HT-29 (cell line): ENCODE measurements at places on chromosomes 7 and 10. TPM values are rescaled to one million over a fixed set of nuclear protein-coding genes. Genes with fewer than 3 reads are reported as not detected.

The WEE2 gene
- total RNA-seq: 0.03 TPM in 1 of 2 replicates, not detected in the other

The TEX36 gene
- not detected in 2 replicates for total RNA-seq

The WAPL gene
- total RNA-seq: 20.8 and 23.5 TPM in 2 replicates

The ACSL5 gene
- 122 and 133 TPM in 2 replicates for total RNA-seq

The PLAU gene
- 0.15 and 0.21 TPM in 2 replicates for total RNA-seq

The TEX47 gene
- total RNA-seq: not detected in 2 replicates

The PRPS1L1 gene
- not detected in 2 replicates for total RNA-seq

DNA sequence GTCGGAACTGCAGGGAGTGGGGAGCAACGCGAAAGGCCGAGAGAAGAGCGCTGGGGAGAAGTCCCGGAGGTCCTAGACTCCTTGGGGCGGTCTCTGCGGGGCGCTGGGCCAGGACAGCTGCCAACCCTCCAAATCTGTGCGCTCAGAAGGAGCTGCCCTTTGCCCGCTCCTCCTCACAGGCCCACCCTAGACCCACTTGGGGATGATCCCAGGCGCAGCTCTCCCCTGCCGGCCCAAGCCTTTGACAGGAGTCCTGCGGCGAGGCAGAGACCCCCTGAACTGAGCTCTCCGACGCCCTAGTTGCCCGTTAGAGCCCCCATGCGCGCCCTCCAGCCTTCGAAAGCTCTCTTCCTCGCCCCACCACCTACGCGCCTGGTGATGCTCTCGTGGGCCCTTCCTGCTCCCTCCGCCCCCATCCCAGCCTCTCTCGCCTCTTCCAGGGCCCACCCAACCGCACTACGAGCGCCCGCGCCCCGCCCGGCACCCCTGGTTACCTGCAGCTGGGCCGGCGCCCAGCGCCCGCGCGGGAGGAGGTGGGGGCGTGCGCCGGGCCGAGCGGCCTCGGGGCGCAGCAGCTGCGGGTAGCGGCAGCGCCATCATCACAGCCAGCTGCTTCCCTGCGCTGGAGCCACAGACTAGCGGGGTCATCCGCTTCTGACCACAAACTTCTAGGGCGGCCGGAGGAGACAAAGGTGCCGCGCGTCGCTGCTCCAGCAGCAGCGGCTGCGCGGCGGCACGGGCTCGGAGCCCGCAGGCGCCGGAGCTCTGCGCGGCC, 353.4 kb downstream of the DNAJB6 start:
- DNase-seq: no peak

- no peak for DNase-seq
Observed at GRCh38 chr10:126909147-126909546, 3.9 kb downstream of the DOCK1 start.

DNA sequence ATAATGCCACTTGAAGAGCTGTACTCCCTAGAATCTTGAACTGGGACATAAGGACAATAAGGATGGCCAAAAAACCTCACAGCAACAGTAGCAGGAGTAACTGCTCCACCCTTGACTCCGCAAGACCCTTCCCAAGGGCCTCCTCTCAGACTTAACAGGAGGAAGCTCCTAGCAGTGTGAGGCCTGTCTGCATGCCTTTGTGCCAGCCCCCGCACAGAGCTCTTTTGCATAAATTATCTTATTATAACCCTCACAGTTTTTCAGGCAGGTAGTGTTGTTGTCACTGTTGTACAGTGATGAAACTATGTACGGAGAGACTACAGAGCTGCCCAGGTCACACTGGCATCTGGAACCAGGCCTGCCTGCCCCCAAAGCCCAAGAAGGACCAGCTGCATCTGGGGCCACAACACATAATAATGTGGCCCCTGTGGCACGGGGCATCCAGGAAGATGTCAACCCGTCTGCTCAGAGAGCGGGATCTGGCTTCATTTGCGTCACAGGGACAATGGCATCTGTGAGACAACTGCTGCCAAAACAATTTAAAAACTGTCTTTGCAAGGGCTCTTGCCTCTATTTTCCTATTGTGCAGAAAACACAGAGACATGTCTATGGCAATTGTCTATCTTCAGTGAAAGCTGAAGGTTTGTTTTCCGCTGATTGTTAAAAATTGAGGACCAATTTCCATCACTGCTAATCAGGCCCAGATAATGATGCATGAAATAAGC, 249.3 kb upstream of the GRB10 start:
- no peak for DNase-seq

DNA sequence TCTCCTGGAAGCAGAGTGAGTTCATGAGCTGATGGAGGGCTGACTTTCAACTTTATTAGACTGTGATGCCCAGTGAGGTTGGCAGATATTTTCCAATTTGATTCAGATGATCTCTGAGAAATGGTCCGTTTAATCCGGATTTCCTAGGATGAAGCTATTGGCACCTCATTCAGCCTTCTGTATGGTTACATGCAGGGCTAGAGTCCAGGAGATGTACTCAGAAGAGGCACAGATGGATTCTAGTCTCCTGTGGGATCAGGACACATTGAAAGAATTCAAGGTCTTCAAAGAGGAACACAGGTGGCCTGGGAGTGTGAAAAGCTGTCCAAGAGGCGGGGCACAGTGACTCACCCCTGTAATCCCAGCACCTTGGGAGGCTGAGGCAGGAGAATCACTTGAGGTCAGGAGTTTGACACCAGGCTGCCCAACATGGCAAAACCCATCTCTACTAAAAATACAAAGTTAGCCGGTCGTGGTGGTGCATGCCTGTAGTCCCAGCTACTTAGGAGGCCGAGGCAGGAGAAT, 23.0 kb upstream of the RHEB start:
- no peak for DNase-seq

DNA sequence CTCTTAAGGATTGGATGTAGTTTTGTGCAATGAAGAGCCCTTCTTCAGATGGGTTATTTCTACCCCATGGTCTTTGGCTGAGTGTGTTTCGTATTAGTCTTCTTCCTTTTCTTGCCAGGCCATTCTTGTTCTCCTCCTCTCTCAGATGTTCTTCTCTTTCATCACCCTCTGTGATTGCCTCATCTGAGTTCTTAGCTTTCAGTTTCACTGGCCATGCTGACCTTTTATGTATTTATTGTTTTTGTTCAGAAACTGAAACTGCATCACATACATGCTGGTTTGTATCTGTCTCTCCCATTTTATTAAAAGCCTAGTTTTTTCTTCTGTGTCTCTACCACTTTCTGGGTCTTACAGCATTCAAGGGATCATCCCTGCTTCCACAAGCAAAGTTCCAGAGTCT, 21.7 kb upstream of the PCGF5 start:
- no peak for DNase-seq

DNA sequence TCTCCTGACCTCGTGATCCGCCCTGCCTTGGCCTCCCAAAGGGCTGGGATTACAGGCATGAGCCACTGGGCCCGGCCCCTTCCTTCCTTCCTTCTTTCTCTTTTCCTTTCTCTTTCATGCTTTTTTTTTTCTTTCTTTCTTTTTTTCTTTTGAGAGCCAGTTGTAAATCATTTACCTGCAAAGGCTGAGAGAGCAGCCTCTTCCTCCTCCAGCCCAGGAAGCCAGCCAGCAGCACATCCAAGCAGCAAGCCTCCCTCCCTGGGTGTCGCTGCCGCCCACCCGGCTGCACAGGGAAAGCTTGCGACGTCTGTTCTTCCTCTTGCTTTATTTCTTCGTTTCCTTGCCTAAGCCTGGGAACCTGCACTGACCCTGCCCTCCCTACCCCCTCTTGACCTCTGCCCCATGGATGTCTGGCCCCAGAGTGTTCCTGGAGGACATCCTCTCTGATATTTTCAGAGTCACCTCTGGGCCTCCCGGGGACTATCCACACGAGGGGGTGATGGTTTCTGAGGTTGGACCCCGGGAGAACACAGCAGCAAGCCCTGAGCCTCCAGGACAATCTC, 62.8 kb upstream of the MYL10 start:
- DNase-seq: no peak

DNA sequence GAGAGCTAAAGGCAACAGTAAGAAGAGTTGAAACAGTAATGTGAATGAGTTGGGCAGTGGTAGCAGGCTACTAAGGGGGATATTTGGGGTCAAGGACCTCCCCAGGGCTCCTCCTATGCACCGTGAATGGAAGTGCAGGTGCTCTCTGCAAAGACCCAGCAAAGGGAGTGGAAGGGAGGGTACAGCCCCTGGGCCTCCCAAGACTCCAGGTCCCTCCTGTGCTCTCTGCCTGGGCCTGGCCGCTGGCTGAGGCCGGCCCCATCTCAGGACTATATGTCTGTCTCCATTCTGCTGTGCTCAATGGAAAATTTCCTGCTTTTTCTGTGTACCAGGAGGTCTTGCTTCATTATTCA, 372.1 kb upstream of the MKI67 start:
- no peak for DNase-seq

- no peak for DNase-seq
Observed at GRCh38 chr7:137342265-137342664, 1.3 kb downstream of the PTN start.

GRCh38 chr7:38330861-38331621, 57.6 kb upstream of the TARP start:
- DNase-seq: no peak

DNA sequence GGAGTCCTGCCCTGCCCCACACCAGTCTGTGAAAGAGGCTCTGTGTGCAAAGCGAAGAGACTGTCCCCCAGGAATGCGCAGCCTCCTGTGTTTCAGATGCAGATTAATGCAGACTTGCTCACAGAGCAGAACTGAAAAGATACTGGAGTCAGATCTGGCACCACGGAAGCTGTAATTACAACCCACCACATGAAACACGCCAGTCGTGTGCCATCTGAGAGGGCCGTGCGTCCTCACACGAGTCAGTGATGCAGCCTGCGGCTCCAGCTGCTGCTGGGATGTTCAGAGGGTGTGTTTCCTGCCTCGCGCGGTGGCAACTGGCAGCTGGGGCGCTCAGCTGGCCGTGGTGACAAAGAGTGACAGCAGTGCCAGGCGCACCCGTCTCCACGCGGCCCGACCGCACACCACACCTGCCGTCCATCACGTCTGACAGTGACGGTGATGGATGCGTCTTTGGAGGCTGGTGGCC, 50.0 kb downstream of the NKX6-2 start:
- DNase-seq: no peak

DNA sequence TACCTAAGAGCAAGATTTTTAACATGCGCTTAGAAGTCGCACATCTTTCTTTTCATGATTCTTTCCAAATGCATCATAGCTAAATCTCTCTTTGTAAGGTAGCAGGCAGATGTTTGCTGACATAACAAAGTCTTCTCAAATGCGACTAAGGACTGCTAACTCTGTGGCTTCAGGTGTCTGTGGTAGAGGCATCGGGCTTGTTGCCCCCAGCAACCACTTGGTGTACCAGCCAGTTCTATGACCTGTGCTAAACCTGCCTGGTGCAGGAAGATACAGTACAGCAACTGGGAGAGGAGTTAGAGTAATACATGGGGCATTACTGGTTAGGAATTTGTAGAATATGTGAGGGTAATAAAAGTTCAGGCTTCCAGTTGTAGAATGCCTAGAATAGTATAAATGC, 654.1 kb downstream of the NRG3 start:
- DNase-seq: no peak

DNA sequence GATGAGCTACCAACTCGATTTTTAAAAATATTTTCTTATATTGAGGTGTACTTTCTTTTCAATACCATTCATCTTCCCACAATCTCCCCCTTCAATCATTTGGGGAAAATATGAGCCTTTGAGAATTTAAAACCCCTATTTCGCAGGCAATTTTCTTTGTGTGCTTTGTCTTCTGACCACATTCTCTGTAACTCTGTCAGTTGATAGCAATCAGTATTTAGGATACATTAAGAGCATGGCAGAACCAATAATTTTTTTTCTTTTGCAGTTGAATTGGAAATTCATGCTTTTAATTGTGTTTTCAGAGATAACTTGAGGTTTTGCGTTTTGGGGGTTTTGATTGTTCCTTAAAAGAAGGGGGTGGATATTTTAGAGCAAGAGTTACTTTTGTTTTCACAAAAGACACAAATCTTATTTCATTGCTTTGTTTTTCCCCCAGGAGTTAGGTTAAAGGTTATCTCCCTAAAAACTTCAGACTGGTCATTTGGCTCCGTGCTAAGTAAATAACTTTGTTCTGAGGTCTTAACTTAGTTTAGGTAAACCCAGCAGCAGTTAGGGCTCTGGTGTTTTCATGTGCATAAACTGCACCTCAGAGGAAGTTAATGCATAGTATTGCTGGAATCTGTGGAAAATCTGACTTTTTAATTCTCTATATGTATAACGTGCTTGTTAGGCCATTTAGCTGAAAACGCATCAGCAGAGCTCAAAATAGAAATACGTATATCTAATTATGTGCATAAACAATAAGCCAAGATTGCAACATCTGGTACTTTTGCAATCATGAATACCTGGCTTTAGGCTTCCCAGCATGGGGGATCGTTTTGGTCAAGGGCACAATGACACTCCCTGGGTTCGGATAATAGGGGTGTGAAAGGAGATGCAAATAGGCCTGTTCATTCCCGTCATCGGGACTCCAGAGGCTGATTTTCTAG, 676.4 kb upstream of the ANKRD30A start:
- no peak for DNase-seq

DNA sequence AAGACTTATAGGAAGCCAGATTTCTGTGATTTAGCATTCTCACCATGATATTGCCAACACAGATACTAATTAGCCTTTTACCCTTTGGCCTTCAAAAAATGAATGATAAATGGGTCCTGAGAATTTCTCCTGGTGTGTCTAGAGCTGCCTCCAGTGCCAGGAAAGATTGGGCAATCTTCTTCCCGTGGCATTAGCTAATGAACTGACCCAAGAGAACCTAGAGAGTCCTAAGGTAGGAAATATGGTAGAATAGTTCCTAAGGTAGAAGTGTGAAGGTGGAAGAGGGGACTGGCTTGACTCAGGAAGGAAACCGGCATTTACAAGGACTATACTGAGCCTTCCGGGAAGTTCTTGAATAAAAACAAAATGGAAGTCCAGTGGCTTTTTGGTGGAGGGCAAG, 133.1 kb downstream of the GFRA1 start:
- DNase-seq: no peak

DNA sequence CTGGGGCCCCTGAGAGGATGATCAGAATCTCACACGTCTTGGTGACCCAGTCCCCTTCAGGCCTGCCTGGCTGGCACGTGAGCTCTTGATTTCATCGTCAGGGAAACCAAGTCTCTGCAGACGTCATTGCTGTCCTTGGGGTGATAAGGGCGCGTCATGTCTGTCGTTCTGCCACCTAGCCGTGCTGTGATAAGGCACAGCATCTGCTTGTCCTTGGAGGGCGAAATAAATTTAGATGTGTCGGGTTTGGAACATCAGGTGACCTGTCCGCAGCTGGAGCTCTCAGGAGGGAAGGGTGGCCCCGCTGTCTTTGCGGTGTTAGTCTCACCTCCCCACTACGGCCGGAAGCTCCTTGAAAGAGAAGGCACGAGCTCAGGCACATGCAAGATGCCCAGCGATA, 129.2 kb downstream of the GRK5 start:
- DNase-seq: no peak

- DNase-seq: no peak
Observed at GRCh38 chr10:125473143-125473793, 209.7 kb downstream of the TEX36 start.

GRCh38 chr10:21002091-21002878, 105.2 kb upstream of the NEBL start:
- DNase-seq: no peak

DNA sequence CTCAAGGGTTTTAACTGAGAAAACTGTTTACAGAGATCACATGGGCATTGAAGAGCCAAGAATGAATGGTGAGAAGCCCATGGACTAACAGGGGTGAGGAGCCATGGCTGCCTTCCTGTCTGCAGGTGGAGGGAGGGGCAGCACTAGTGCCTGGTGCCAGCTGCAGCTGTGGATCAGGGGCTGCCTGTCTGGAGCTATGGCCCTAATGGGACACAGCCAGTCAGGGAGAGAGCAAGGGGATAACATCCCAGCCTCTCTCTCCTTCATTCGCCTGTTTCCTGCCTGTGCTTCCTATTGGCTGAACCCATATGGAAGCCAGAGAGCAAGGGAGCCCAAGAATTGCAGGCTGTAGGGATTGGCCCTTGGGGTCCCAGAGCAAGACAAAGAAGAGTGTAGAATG, 125.8 kb upstream of the GAD2 start:
- DNase-seq: no peak

- no peak for DNase-seq
Observed at GRCh38 chr10:69749178-69750010, 52.3 kb upstream of the COL13A1 start.
